ENCODE measurements at places on chromosomes 5 and 9.

GRCh38 chr5:154513669-154514084 is 35.6 kb upstream of the HAND1 start:
- DNase-seq: no peak

- DNase-seq: no peak
These were observed 44.5 kb downstream of the SPRY4 start for GRCh38 chr5:142280066-142281007.

- DNase-seq: no peak
These were observed 102.5 kb upstream of the GABRP start for GRCh38 chr5:170681013-170681433.

DNA sequence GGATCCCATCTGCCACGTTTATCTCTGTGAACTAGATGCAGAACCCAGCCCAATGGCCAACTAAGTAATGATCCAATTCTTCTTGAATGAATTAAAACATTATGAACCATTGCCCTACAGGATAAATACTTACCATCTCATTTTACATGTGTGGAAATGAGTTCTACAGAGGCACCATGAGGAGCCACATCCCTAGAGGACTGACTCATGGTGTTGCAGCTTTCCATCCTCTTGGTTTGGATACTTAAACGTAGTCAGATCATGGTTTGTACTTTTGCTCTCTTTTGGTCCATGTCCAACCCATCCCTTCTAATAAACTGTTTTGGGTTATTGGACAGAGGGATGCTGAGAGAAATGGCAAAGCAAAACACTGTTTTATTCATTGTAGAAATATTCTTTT is 484.8 kb downstream of the EBF1 start:
- DNase-seq: no peak

DNA sequence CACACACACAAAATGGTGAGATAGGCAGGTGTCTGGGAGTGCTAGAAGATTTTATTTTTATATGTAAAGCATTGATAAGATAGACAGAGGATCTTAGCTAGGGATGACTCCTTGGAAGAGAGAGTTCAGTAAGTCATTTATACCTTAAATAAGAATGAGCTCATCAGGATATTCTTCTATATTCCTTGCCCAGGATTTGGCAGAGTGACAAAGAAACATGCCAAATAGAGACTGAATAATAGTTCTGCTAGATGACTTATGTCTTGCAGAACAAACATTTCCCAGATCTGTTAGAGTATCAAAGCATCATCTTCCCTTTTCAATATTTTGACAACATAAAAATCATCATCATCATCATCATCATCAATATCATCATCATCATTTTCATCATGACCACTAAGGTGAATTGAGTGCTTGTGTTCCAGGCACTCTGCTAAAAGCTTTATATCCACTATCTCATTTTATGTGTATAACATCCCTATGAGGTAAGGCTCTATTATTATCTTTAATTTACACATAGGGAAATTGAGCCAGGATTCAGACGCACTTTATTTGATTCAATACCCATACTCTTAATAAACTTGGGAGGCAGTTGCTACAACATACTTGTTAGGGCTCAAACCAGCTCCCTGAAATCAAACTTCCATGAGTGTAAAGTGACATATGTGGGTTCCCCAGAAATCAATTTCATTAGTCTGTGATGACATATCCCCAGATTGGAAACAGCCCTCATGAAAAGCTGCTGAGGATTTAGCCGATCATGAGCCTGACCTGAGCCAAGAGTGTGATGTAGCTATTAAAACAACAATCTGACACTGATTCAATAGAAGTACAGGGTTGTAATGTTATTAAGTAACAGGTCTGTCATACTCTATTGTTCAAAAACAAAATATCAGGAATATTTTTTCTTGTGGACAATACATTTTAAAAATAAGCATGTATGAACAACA is 176.3 kb upstream of the SEMA6A start:
- no peak for DNase-seq
